ENCODE measurements at places on chromosomes 1 and 21. TPM values are rescaled to one million over a fixed set of nuclear protein-coding genes. Genes with fewer than 3 reads are reported as not detected.

GRCh38 chr21:38769191-38769780 is 36.4 kb upstream of the ETS2 start:
- DNase-seq, result no peak

DNA sequence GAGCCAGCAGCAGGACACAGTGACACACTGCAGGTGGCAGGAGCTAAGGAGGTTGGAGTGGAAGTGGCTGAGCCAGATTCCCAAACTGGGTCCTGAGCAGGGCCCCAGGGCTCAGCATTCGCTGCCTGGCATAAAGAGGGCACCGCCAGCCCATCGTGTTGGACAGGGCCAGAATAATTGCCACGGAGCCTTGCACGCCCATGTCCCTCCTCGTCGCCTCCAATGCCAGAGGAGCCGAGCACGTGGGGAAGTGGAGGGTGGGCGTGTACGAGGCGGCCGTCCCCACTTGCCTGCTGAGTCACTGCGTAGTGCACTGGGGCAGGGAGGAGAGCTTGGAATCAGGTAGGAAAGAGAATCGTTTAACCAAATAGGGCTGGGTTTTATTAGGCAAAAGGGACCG is 26.1 kb upstream of the LRRC47 start:
- no peak for DNase-seq

DNA sequence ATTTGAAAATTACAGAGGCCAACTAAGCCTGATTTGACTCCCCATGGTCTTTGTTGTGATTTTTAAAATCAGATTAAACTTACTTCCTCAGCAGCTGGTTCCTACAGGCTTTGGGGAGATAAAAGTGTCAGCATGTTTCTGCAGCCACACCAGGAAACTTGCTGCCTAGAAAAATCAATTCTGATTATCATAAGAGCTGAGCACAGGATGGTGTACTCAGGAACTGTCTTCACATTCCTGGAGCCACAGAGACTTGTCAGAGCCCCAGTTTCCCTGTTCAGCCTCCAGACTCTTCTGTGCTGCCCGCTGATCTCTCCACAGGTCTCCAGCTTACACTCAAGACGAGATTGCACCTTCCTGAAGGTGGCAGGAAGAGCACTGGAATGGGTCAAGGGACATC is 23.9 kb downstream of the RAB3B start:
- DNase-seq, result no peak

DNA sequence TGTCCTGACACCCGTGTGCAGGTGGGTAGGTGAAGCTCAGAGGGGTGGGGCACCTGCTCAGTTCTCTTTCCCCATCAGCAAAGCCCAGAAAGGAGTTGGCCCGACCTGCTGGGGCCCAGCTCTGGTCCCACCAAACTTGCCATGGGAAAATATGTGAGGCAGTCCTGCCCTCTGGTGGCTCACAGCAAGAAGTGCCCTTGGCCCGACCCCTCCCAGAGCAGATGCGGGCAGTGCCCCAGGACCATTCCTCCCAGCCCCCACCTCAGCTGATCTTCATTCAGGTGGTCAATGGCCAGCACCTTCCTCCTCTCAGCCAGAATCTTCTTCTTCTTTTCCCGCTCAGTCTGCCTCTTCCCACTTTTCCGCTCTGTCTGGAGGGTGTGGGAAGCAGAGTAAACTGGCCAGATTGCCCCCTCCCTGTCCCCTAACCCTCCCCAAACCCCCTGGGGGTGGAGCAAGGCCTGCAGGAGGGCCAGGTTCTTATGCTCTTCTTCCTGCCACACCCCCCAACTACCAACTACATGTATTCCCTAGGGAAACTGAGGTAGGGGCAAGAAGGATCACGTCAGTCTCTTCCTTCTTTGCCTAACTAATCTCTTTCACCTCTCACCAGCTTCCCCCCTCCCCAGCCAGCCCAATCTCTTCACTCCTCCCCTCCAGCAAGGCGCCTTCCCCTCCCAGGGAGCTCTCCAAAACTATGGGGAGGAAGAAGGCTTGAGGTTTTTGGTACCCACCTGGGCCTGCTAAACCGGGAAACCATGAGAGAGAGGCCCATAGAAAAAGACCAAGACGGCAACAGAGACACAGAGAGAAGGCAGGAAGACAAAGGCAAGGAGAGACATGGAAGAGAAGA is 15.6 kb downstream of the TNNT2 start:
- DNase-seq, result no peak

DNA sequence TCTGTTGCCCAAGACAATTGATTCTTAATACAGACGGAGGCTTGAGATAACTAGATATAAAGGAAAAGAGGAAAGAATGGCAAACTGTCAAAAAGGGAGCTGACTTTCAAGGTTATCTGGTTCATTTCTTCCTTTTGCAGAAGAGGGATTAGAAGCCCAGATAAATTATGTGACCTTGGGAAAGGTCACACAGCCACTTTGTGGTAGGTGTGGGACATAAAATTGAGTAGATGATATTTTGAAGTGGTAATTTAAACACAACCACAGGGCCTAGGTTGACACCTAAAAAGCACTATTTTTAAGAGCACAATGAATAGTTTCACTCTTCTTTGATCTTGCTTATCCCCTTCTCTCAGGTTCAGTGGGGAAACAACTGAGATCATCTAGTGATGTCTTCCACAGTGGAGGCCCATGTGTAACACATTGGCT is 16.9 kb upstream of the KIAA0040 start:
- no peak for DNase-seq

- no peak for DNase-seq
Observed at GRCh38 chr1:222547944-222548671, at the start of gene HHIPL2. Gene HHIPL2 (minus strand): TSS chr1:222548104. CDS start chr1:222548044, 60 bp downstream.

- DNase-seq, result no peak
Observed at GRCh38 chr1:199753513-199753912, 274.0 kb upstream of the NR5A2 start.

DNA sequence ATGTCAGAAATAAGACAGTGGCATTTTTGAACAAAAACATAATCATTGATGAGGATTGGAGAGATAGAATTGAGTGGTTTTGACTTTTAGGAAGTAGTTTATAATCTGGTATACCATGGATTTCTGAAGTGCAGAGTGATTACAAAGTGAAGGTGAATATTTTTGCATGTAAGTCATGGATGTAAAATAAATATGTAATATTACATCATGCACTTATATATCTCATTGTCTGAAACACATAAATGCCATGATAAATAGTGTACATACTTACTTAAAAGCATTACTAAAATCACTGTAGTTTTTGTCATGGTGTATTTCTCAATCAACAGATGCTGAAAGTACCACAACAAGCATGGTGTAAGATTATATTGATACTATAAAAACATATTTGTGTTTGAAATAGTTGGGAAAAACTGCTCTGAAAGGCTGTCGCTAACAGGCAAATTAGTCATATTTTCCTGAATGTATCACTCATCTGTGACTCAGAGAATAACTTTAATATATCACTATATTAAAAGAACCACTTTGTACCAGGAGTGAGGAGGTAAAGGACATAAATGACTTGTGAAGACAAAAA is 24.8 kb upstream of the RGS18 start:
- DNase-seq, result no peak

GRCh38 chr1:109634292-109634691 is 14.7 kb downstream of the AMPD2 start:
- no peak for DNase-seq

Gene MAB21L3
- 0.08 TPM for total RNA-seq

Gene LRRC71
- not detected for total RNA-seq

Gene NUDT4B
- 0.53 TPM for total RNA-seq

Gene RBP7
- 23.3 TPM for total RNA-seq

Gene OR14K1
- not detected for total RNA-seq

Gene TPTE
- not detected for total RNA-seq

Gene SCP2
- total RNA-seq, result 83.4 TPM
